ENCODE measurements at places on chromosomes 16 and 17. TPM values are rescaled to one million over a fixed set of nuclear protein-coding genes. Genes with fewer than 3 reads are reported as not detected.
A peak's percentile ranks its signal among the peaks of the same experiment; 100 is the strongest.

- DNase-seq = no peak
Measured at GRCh38 chr17:12599186-12599920, 66.3 kb upstream of the MYOCD start.

The HID1 gene
- total RNA-seq = not detected

DNA sequence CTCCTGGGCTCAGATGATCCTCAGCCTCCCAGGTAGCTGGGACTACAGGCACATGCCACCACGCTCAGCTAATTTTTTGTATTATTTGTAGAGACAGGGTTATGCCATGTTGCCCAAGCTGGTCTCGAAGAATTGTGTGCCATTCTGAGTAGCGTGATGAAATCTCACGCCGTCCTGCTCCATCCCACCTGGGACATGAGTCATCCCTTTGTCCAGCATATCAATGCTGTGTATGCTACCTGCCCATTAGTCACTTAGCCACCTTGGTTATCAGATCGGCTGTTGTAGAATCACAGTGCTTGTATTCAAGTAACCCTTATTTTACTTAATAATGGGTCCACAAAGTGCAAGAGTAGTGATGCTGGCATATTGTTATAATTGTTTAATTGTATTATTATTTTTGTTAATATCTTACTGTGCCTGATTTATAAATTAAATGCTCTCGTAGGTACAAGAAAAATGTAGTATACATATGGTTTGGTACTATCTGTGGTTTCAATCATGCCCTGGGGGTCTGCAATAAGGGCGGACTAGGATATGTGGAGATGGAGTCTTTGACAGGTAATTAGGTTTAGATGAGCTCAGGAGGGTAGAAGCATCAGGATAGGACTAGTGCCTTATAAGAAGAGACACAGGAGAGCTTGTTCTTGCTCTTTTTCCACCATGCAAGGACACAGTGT, 26.6 kb upstream of the SLC13A2 start:
- no peak for DNase-seq

- DNase-seq = no peak
Measured at GRCh38 chr17:39746145-39746461, 8.4 kb downstream of the GRB7 start.

DNA sequence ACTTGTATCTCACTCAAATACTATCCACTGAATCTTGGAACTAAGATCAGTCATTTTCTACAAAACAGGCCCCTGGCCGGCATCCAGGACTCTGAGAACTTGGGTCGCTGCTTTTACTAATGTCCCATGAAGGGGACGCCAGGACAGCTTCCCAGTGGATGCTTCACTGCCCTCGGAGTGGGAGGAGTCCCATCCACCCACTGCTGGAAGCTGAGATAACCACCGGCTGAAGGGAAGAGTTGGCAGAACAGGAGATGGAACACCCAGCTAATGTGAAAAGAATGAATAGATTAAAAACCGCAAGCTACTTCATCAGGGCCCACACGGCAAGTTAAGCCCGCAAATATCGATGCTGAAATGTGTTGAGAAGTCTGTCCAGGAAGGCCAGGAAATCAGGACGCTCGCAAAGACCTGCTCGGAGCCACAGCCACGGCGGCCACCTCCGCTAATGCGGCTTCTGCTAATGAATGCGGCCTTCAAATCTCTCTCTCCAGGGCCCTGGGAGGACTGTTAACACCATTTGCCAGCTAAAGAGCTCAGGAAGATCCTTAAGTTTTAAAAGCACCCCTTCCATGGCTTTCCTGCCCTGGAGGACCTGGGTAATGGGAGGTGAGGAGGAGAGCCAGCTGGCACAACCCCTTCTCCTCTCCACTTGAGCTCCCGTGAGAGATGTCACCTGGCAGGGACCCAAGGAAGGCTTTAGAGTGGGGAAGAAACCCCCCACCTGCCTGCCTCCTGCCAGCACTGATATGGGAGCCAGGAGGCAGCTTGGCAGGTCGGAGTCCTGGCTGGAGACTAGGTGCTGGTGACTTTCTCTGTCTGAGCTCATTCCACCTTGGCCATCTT, 226.6 kb upstream of the RPL38 start:
- DNase-seq = peak; percentile 30
